ENCODE measurements at places on chromosomes 1 and 21. TPM values are rescaled to one million over a fixed set of nuclear protein-coding genes. Genes with fewer than 3 reads are reported as not detected.

Gene USP25
- total RNA-seq, result 37.2 TPM

Gene OR2T29
- not detected for total RNA-seq

Gene MEX3A
- 5.4 TPM for total RNA-seq

Gene PPM1J
- total RNA-seq, result 2.9 TPM

Gene NTNG1
- total RNA-seq, result 9.1 TPM

Gene ABCG1
- total RNA-seq, result 9.3 TPM

Gene TRPM2
- total RNA-seq, result 2.1 TPM

Gene FNDC10
- total RNA-seq, result 0.33 TPM

Gene HJV
- total RNA-seq, result not detected

Gene RGS7
- total RNA-seq, result 0.84 TPM

Gene RGS4
- 4.8 TPM for total RNA-seq

Gene TMPRSS3
- not detected for total RNA-seq

Gene FMOD
- 110 TPM for total RNA-seq

- DNase-seq, result no peak
Observed at GRCh38 chr1:40439247-40439646, 11.0 kb upstream of the ZFP69B start.

- DNase-seq, result no peak
Observed at GRCh38 chr1:242784807-242785206, 260.3 kb upstream of the PLD5 start.

GRCh38 chr1:30816211-30817076 is 58.9 kb upstream of the LAPTM5 start:
- DNase-seq, result peak; percentile 32

DNA sequence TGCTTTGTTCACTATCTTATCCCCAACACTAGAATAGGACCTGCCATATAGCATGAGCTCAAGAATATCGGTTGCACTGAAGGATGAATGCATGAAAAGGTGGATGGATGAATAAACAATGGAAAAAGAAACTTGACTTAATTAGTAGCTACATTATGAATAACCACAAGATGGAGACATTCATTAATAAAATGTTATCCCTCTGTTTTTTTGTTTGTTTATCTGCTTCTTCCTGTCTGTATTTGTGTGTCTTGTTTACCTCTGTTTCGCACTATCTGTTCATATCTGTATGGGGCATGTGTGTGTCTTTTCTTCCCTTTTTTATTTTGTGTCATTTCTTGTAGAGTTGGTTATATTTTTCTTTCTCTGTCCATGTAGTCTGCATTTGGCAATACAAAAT is 1.1 kb upstream of the OR14I1 start:
- no peak for DNase-seq

DNA sequence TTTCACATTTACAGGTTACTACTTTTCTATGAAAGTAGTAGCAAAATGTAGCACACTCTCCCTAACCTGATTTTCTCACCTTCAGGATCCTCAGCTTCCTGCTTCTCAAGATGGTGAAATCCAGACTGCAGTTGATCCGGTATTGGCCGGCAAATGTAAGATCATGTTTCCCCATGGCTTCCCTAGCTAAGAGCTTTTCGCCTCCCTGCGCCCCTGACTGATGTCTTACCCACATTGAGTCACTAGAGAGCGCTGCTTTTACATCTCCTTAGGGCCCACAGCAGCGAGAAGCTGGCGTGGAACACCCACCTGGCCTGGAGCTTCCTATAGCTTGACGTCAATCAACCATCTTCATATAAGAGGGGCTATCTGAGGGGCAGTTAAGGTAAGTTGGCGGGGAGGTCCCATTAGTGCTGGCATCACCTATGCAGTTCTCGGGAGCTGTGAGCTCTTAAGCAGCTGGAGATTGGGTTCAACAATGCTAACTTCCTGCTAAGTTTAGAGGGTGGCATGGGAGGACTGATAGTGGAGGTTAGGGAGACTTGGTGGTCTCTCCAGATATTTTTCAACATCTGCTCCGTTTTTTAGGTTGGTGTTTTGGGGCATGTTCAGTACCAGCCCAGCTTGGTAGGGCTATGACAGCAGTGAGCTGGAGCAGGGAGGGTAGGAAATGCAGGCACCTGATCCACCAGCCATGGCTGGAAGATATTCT is 5.5 kb downstream of the PTPN7 start:
- peak; percentile 56 for DNase-seq

DNA sequence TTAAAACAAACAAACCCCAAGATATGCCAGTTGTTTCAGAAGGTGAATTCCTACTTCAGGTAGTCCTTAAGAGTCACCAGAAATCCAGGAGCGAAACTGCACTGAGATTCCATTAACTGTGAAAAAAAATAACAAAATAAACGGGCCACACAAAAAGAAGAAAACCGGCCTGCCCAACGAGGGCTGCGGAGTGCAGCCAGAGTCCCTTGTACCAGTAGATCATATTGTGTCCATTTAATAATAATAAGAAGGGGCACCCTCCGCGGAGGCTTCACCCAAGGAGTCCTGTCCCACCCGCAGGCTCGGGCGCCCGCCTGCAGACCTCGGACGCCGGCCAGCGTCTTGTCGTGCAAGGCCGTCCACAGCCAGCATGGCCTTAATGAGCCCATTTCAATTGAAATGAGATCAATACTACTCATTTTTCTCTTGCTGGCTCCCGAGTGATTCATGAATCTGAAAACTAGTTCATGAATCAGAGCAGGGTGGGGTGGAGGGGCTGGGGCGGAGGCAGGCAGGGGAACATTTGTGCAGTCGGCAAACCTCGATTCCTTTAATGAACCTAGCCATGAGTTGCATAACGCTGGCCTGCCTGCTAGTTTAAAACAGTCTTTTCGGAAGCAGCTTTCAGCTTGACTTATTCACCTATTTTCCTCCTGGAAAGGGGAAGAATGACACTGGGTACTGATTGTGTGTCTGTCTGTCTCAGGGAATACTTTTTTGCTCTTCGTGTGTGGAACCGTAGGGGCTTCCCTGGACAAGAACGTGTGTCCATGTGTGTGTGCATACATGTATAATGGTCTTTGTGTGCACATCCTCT is 113.1 kb upstream of the IRF2BP2 start:
- peak; percentile 87 for DNase-seq

- DNase-seq, result no peak
Observed at GRCh38 chr1:159084867-159085266, 8.3 kb upstream of the AIM2 start.

- DNase-seq, result no peak
Observed at GRCh38 chr1:11338284-11338924, 65.4 kb downstream of the UBIAD1 start.

DNA sequence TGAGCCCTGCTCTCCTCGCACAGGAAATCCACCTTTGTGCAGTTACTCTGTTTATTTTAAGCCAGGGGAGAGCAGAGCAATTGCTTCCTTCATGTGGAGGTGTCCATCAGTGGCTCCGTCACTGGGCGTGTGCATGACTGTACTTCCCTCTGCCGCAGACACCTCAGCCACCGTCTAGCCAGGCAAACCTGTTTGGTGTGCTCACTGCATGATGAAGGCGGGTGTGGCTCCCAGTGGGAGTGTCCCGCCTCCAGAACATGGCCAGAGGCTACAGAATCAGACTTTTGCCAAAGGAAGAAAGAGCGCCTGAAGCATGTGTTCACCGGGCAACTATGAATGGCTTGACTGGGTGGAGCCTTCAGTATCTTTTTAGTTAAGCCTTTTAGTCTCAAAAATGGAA is 26.1 kb upstream of the LAMC2 start:
- no peak for DNase-seq

DNA sequence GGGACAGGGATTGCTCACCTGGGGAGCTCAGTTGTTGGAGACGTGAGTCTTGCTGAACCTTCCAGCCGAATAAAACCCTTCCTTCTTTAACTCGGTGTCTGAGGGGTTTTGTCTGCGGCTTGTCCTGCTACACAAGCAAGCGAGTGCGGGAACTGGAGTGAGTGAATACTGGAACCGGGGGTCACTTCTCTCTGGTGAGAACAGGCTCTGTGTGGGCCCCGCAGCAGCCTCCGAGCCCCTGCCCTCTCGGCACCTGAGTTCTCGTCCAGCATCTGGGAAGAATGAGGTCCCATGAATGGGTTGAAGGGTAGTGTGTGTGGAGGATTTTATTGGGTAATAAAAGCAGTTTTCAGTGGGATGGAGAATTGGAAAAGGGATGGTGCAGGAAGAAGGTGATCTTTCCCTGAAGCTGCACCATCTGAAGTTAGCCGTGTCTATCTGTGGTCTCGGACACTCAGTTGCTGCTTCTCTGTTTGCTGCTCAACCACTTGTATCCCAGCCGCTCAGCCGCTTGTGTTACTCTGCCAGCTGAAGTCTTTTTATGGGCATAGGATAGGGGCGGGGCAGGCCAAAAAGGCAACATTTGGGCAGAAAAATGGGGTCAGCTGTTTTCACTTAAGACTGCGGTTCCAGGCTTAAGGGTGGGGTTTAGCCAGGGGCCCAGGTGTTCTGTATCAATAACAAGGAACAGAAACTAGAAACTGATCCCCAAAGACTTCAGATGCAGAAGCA is 450.6 kb upstream of the CAMK1G start:
- DNase-seq, result no peak

- no peak for DNase-seq
Observed at GRCh38 chr1:17250601-17251000, 1.7 kb downstream of the PADI3 start.

DNA sequence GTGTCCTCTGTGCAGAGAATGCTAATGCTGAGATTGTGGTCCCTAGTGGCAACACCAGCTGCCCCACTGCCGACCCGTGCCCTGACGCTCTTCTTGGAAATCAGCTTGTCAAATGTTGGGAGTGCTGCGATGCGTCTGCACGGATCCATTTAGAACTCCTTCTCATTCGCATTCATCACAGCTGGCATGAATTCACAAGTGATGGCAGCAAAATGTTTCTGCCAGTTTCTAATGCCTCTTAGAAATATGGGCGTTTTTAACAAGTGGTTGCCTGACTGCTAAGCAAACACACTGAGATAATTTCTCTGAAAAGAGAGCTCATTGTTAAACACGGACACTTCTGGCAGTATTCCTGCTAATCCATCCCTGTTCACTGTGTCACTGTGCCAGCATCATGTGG is 131.9 kb upstream of the KCNJ6 start:
- DNase-seq, result no peak

GRCh38 chr1:61472876-61473275 is 252.1 kb downstream of the TM2D1 start:
- DNase-seq, result no peak

- no peak for DNase-seq
Observed at GRCh38 chr1:94592571-94592920, 51.0 kb upstream of the F3 start.

GRCh38 chr1:44640200-44640853 is 34.0 kb downstream of the TMEM53 start:
- DNase-seq, result no peak

GRCh38 chr21:34913811-34914210 is 135.3 kb downstream of the RUNX1 start:
- DNase-seq, result no peak

Measured in ovary (tissue), 10 donors.